ENCODE measurements at places on chromosomes 6 and 20. TPM values are rescaled to one million over a fixed set of nuclear protein-coding genes. Genes with fewer than 3 reads are reported as not detected.

The C6orf52 gene
- not detected for total RNA-seq

The RBPJL gene
- not detected for total RNA-seq

The SLC35F1 gene
- not detected for total RNA-seq

The MCCD1 gene
- total RNA-seq, result not detected

The YTHDF1 gene
- total RNA-seq, result 32.0 TPM

The ALDH5A1 gene
- 0.49 TPM for total RNA-seq

The PSORS1C1 gene
- 1.6 TPM for total RNA-seq

The TSHZ2 gene
- 1.1 TPM for total RNA-seq

The C20orf204 gene
- 1.7 TPM for total RNA-seq

The MATN4 gene
- not detected for total RNA-seq

The DNAAF9 gene
- 24.2 TPM for total RNA-seq

The IL17A gene
- total RNA-seq, result not detected

The PET117 gene
- 11.0 TPM for total RNA-seq

The COL21A1 gene
- total RNA-seq, result 12.0 TPM

The JARID2 gene
- total RNA-seq, result 6.2 TPM

The ATP9A gene
- total RNA-seq, result 39.4 TPM

The SEMG1 gene
- not detected for total RNA-seq

The BCAS4 gene
- total RNA-seq, result 10.2 TPM

The APOBEC2 gene
- not detected for total RNA-seq

The ZNF341 gene
- 2.6 TPM for total RNA-seq

The SNAI1 gene
- 3.1 TPM for total RNA-seq

The CALHM5 gene
- total RNA-seq, result 4.4 TPM

The BAK1 gene
- 20.1 TPM for total RNA-seq

The BPIFA3 gene
- not detected for total RNA-seq

The HLA-DRB5 gene
- total RNA-seq, result 0.49 TPM

The RHAG gene
- not detected for total RNA-seq

The EDN1 gene
- 5.3 TPM for total RNA-seq

The HSPA1L gene
- 0.97 TPM for total RNA-seq

The OPRM1 gene
- total RNA-seq, result not detected

The KHDC1L gene
- total RNA-seq, result 1.1 TPM

The PNLDC1 gene
- 0.81 TPM for total RNA-seq
